Stimulated activated CD8-positive, alpha-beta memory T cell treated with anti-CD3 and anti-CD28 coated beads, Interleukin-12 subunit alpha, Interleukin-12 subunit beta, amount 100 ng/mL, for 1 hour (primary cell): ENCODE measurements at places on chromosomes 5 and 9.

DNA sequence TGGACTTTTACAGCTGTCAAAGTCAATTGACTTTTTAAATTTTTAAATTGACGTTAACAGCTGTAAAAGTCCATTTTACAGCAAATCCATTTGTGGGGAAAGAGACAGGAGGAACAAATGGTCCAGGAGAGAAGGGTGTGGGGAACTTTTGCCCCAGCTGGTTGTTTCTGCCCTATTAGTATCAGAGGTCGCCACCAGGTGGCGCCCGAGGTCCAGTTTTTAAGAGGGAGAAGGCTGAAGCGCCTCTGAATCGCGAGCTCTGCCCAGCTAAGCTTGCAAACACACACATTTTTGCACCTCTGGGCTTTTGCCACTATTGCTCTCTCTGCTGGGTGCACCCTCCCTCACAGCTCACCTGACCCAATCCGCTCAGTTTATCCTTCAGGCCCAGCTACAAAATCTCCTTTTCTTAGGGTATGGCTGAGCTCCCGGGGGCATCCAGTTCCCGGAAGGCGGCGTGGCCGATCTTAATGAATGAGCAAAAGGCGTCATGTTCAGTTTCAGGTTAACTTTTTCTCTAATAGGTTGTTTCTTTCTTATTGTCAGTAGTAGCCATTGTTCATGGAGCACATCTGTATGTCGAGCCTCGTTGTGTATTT is 6.3 kb upstream of the TTLL11 start:
- DNase-seq: peak; percentile 67

- DNase-seq: no peak
These were observed 167.3 kb downstream of the GNAQ start for GRCh38 chr9:77864211-77864889.

DNA sequence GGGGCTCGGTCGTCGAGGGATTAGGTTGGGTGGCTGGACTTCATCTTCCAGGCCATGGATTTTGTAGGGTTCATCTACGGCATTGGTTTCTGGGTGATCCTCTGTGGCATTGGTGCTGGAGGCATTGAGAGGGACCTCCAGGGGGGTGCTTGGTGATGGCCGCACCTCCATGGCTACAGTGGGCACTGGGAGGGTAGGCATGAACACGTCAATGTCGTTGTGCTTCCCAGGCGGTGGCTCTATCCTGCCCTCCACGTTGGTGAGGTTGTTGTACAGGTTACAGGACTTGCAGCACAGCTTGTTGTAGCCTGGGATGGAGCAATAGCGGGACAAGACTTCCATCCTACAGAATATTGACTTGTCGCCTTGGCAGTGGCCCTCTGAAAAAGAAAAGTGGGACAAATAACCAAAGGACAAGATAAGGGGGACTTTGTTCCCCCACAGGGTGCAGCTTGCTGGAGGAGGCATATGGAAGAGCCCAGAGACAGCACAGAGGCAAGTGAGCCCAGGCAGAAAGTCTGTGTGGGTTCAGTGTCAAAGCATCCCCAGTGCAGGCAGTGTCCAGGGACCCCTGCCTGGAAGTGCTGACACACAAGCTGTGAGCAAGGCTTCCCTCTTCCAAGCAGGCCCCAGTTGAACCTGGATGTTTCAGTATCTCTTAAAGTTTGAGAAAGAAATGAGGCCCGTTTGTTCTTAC is 53.9 kb downstream of the ZNF354C start:
- no peak for DNase-seq

DNA sequence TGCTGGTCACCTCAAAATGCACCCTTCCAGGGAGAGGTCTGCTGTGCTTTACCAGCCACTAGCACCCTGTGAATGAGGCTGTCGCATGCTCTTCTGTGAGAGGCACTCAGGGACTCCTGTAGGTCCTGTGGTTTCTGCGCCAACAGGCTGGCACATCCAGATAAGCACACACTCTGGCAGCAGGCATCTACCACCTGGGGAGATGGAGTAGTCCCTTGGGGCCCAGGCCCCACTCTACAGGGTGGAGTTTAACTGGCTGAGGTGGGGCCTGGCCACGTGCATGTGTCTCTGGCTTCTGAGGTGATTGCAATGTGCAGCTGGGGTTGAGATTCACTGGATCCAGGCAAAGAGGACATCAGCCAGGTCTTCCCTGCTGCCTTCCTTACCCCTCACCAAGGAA is 32.3 kb downstream of the TMEM174 start:
- no peak for DNase-seq

DNA sequence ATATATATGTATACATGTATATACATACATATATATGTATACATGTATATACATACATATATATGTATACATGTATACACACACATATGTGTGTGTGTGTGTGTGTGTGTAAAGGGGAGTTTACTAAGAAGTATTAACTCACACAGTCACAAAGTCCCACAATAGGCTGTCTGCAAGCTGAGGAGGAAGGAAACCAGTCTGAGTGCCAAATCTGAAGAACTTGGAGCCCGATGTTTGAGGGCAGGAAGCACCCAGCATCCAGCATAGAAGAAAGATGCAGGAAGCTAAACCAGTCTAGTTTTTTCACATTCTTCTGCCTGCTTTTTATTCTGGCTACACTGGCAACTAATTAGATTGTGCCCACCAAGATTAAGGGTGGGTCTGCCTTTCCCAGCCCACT is 591.5 kb downstream of the PRR16 start:
- no peak for DNase-seq

DNA sequence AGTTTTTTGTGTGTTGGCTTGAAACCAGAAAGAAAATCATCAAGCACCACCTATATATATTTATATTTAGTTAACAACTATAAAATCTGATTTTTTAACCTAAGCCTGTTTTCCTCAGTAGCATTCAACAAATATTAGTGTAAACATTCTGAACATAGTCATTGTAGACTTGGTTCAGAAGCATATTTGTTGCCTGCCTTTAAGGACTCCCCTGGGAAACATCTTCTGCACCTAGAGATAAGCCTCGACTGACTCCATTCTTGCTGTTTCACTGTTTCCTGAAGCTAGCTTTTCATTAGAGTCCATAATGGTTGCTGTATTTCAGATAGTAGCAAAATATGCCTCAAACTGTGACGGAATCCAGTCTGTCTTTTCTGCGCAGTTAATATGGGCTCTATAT is 123.5 kb downstream of the TRIO start:
- no peak for DNase-seq

DNA sequence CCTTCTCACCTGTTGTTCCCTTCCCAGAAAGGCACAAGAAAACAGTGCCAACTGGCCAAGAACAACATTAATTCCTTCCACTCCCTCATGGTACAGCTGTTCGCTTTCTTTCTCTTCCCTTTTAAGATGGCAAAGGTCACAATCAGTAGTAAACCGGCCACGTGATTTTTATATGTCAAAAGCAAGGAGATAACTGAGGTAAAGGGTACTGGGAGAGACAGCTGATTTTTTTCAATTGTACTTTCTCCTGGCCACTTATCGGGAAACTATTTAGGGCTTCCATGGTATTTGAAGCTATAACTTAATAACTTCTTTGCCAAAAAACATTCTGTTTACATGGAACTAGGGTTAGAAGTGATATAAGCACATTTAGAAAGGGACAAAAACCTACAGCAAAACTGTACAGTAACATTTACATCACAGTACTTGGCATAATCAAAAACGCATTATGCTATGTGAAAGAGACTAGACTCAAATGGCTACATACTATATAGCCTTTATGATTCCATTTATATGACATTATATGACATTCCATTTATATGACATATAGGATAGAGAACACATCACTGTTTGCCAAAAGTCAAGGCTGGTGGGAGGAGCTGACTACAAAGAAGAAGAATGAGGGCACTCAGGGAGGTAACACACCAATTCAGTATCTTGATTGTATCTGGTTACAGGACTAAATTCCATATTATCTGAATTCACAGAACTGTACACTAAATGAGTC is 24.8 kb downstream of the PLPP1 start:
- no peak for DNase-seq

DNA sequence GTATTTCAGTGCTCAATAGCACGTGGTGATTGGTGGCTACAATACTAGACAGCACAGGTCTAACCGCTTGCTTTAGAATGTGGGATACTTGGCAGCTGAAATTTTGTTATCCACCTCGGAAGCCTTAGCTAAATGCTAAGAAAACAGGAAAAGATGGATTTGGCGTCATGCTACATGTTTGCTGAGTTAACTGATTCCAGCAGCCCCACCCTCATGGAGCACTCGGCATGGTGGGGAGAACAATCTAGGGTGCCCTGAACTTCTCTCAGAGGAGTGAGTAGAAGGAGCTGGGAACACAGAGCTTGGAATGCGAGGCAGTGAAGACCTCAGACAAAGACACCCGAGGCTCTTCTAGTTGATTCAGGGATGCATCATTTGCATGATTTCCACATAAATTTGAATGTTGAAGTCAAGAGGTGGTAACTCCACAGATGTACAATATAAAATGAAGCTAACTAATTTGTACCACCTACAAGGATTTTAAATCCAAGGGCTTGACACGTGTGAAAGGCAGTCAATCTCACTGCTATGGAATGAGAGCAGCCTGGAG is 145.1 kb upstream of the FSTL4 start:
- no peak for DNase-seq

DNA sequence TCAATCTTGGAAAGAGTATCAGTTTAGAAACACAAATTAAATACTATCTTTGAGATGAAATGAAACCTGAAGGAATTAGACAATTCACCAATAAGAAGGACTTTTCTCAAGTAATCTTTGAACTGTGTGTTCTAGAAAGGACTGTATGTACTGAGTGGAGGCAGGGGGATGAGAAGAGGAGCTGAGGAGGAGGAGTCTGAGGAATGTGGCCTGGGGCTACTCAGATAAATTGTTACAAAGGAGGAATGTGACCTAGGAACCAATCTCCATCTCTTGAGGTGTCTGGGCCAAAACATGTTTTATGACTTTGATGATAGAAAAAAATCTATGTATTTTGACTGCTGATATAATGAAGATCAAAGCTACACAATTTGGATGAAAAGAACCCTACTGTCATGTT is 124.3 kb upstream of the ANKRD55 start:
- DNase-seq: no peak

DNA sequence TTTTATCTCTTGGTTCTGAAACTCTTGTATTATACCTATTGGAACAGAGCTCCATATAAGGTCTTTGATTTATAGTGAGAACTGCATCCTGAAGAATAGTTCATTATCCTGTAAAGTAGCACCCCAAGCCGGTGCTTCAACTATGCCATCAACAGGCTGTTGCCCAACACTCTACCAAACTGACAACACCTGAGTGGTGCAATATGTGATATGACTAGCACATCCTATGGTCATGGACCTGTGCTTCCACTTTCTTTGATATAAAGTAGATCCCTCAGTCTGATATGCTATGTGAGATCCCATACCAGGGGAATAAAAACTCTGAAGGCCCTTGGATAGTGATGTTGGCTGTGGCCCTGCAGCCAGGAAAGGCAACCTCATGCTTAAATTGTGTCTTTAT is 15.8 kb downstream of the CSF2 start:
- DNase-seq: no peak

DNA sequence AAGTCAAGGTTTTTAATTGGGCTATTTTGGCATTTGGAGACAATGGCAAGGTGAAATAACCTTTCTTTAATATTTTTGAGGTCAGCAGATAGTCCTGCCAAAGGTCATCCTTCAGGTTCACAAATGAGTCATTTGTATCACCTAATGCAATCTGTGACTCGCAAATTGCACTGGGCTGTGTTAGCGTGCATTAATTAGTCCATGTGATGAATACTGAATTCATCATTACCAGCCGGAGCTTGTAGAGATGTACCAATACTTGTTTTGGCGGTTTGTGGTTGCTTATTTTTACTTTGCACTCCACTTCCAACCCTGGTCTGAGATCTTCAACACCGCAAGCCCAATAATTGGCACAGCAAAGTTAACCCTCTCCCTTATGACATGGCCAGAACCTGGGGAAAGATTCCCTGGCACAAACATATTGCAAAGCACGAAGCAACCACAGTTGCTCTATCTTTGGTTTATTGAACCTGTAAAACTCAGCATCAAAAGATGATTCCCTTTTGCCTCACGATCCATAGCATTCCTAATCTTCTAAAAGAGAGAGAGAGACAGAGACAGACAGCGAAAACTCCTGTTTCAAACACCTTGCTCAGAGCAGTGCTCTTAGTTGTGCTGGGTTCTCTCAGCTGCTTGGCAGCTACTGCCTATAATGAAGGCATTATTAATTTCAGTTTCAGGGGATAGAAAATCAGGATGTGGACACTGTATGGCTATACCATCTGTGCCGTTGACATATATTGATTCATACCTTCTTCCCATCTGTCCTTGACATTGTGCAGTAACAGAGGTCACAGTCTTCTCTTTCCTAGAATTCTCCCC is 178.1 kb downstream of the EBF1 start:
- no peak for DNase-seq

- no peak for DNase-seq
These were observed 3.6 kb upstream of the UIMC1 start for GRCh38 chr5:177010153-177010552.

- DNase-seq: no peak
These were observed 318.1 kb upstream of the DAB2 start for GRCh38 chr5:39742916-39743315.

DNA sequence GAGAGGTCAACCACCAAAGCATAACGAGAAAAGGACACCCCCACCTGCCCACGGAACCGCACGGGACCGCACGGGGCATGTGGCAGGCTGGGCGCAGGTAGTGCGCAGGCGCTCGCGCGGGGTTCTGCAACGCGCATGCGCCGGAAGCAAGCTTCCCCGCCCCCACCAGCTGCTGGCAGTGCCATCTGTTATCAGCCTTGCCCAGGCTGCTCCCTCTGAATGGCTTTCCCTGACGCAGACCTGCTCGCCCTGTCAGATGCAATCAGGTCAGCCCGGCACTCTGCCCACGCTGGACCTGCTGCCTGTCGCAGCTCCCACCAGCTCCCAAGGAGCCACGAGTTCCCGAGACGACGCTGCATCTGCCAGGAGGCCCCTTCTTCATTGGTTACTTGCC is 22.8 kb downstream of the PTCH1 start:
- DNase-seq: no peak

DNA sequence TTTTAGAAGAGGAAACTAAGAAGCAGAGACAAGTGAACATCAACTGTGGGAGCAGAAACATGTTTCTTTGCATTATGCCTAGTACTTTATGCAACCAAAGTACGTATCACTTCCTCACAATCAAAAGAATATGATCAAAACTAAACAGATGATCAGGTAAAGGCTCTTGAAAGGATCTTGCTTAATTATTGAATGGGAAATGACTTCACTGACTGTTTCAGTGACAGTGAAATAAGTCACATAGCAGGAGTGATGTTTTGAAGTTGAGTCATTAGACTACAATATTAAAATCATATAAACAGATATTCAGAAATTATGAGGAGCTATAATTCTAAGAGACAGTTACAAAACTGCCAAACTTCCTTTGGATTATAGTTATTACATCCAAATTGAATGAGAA is 527.3 kb downstream of the MTRR start:
- no peak for DNase-seq
